Activated naive CD8-positive, alpha-beta T cell treated with anti-CD3 and anti-CD28 coated beads, Interleukin-2, amount 10 ng/mL, durations not matched to agents 7 days and 5 days (primary cell): ENCODE measurements at places on chromosomes 4 and X. TPM values are rescaled to one million over a fixed set of nuclear protein-coding genes. Genes with fewer than 3 reads are reported as not detected.

DNA sequence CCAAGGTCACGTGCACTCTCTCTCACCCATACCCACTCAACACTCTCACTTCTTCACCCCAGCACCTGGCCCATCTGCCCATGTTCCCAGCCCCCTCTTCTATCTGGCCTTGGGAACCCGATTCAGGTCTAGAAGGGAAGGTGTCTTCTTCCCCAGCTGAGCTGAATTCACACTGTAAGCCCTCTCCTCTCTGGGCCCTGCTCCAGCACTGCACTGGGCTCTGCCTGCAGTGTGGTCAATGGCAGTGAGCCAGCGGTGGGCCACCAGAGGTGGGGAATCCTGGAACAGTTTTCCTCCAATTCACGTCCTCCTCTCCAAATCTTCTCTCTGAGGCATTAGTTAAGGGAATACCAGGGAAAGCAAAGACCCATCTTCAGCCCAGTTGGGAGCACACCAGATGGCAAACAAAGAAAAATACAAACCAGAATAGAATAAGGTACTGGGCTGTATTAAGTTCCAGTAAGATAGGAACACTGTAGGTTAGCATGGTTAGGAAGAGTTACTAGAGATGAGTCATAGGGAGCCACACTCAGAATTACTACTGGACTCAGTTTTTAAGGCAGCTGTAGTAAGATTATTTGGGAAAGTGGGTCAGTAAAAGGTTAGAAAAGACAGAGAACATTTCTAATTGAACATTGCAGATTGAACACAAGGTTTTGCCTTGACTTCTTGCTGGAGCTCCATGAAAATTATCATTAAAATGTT, 5.0 kb downstream of the AWAT2 start:
- no peaks in the 10 kb centered on the region for H3K36me3 ChIP-seq
- no peak overlapping the region for H3K4me3 ChIP-seq
- DNase-seq = no peak
- no peaks in the 10 kb centered on the region for H3K4me1 ChIP-seq
- no peak overlapping the region for H3K27ac ChIP-seq

DNA sequence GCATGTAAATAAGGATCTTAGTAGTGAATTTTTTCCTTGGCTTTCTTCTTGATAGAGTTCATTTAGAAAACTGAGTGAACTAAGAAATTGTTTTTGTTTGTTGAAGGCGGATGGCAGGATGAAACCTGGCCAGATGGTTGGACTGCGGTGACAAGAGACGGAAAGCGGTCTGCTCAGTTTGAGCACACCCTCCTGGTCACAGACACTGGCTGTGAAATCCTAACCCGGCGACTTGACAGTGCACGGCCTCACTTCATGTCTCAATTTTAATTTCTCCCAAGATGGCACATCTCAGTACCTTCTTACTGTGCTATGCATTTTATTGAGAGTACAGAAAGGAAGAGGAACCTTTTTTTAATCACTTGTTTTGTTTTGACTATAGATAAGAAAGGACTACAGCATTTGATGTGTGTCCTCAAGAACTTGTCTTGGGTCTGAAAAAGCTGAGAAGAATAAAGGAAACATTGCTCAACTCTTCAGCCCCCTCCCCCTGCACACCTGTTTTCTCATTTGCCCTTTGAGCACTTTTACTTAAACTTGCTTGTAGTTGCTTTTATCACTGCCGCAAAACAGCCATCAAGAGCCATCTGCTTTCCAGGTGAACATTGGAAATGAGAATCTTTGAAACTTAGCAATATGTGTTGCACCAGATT, 27.4 kb downstream of the ADH5 start:
- no peak for DNase-seq
- peaks cover 36% of the 10 kb centered on the region for H3K36me3 ChIP-seq
- H3K27ac ChIP-seq = no peak overlapping the region
- H3K4me1 ChIP-seq = peaks cover 1% of the 10 kb centered on the region
- H3K4me3 ChIP-seq = no peak overlapping the region
- H3K27me3 ChIP-seq = no peaks in the 10 kb centered on the region

GRCh38 chrX:143500751-143501150, 16.5 kb downstream of the SPANXN3 start:
- no peak for DNase-seq
- H3K27me3 ChIP-seq = no peaks in the 10 kb centered on the region
- H3K4me3 ChIP-seq = no peak overlapping the region
- H3K36me3 ChIP-seq = no peaks in the 10 kb centered on the region
- H3K4me1 ChIP-seq = no peaks in the 10 kb centered on the region

NUP62CL gene
- total RNA-seq = 1.8 TPM
